ENCODE measurements at places on chromosomes 2 and 18.
A peak's percentile ranks its signal among the peaks of the same experiment; 100 is the strongest.

- DNase-seq, result no peak
Measured at GRCh38 chr2:64296140-64296480, 151.9 kb upstream of the PELI1 start.

GRCh38 chr2:223051693-223052289, at the start of gene KCNE4:
KCNE4 (plus strand) TSS chr2:223052190; CDS start chr2:223052831, 641 bp downstream.
- DNase-seq, result peak; percentile 73

GRCh38 chr18:63206433-63207142, 113.0 kb downstream of the BCL2 start:
- no peak for DNase-seq

- no peak for DNase-seq
Measured at GRCh38 chr2:73265298-73266060, 18.8 kb downstream of the FBXO41 start.

DNA sequence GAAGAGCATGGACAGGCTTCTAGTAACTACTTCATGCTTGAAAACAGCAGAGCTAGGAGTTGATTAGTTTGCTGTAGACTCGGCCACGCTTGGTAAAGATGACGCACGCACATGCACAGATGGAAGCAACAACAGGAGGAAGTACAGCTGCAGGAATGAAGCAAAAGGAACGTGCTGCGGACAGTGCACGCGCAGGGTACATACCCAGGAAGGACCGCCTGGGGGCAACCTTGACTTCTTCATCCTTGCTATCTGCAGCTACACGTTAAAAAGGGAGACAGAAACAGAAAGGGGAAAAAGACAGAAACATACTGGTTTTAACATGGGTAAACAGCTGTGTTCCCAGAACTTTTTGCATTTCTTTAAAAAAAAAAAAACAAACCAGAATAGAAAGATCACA, 17.7 kb downstream of the SLC66A2 start:
- no peak for DNase-seq

- DNase-seq, result no peak
Measured at GRCh38 chr2:78202986-78203670, 681.0 kb upstream of the LRRTM4 start.

- DNase-seq, result no peak
Measured at GRCh38 chr2:23296691-23297090, 88.3 kb upstream of the KLHL29 start.

DNA sequence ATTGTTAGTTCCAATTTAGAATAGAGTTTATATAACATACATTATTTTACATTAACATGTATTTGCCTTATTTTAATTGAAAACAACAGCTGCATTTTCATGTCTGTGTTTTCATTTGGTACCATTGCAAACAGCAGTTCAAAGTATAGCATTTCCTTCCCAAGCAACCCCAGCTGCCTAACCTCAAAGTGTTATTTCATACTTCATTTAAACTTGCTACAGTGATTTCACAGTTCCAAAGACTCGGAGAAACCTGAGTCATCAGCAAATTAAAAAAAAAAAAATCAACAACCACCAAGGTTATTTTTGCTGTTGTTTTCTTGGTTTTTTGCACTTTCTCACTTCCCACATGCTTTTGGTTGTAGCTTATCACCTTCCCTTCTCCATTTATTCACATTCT, 236.5 kb upstream of the SPHKAP start:
- no peak for DNase-seq

GRCh38 chr2:17242813-17243485, 275.3 kb downstream of the RAD51AP2 start:
- no peak for DNase-seq

GRCh38 chr2:11446733-11447248, 19.2 kb downstream of the E2F6 start:
- peak; percentile 36 for DNase-seq

DNA sequence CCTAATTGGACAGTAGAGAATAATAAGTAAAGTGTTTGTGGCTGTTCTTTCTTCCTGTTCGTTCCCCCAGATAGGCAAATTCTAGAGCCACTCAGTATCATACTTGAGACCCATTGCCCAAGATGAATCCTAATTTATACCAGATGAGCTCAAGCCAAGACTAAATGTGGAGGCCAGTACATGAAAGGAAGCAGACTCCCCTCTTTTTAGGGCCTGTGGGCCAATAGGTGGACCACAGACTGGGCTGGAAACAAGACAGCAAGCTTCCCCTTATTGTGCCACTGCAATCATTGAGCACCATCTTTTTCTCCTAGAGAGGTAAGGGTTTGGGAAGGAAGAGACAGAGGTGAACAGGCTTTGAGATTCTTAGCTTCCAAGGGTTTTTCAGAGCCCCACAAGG, 141.9 kb downstream of the MGAT5 start:
- no peak for DNase-seq

GRCh38 chr2:119293900-119294299, 70.3 kb downstream of the STEAP3 start:
- no peak for DNase-seq

DNA sequence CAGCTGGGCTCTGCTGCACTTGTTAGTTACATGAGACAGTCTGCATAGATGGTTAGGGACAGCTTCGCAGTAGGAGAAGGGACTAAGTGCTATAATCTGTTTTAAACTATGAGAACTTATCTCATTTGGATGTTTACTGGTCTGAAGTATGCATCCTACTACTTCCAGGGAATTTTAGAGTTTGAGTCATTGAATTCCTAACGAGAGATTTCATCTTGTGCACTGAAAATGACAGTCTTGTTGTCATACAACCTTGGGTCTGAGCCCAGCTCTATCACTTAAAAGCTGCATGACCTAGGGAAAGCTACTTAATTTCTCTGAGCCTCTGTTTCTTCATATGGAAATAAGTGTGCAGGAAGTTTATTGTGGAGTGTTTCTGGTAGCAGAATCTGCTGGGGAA, 78.4 kb downstream of the TRIM43 start:
- no peak for DNase-seq

- DNase-seq, result no peak
Measured at GRCh38 chr2:7052404-7052803, 135.2 kb downstream of the RNF144A start.
